Kasumi-1 (cell line): ENCODE measurements at places on chromosomes 3 and 15.

GRCh38 chr3:75176937-75177336 lies 487.2 kb upstream of the FRG2C start:
- no peak for DNase-seq

DNA sequence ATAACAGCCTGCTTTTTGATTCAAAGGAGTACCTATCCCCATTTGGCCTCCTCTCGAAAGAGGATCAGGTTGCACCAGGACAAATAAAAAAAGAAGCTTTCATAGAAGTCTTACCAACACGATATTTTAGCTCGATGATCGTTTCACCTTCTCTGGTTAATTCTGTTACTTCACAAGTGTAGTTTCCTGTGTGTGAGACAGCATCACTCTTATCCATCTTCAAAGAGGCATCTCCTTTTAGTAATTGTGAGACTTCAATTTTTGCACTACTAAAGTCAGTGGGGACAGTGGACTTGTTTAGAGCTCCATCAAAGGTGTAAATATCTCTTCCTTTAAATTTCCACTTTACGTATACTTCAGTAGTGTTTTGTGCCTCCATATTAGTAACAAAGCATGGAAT lies 11.0 kb downstream of the CD47 start:
- DNase-seq: no peak

- DNase-seq: no peak
Observed at GRCh38 chr15:47514200-47514652, 203.1 kb upstream of the SEMA6D start.

DNA sequence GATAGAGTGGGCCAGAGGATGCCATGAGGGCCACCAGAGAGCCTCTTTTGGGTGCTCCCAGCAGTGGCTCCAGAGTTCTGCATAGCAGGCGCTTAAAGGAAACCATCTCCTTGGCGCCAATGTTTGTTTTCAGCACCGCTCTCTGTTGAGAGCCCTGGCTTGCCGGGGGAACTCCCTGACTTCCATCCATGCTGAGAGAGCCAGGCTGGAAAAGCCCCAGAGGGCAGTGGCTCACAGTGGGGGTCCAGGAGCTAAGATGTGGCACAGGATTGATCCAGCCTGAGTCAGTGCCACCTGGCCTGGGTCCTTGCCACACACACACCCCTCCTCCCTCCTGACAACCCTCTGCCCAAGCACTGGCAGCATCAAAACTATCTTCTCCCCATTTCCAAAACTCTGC lies 50.4 kb upstream of the HACD2 start:
- no peak for DNase-seq

GRCh38 chr15:60795889-60796288 lies 316.9 kb upstream of the ICE2 start:
- DNase-seq: no peak

DNA sequence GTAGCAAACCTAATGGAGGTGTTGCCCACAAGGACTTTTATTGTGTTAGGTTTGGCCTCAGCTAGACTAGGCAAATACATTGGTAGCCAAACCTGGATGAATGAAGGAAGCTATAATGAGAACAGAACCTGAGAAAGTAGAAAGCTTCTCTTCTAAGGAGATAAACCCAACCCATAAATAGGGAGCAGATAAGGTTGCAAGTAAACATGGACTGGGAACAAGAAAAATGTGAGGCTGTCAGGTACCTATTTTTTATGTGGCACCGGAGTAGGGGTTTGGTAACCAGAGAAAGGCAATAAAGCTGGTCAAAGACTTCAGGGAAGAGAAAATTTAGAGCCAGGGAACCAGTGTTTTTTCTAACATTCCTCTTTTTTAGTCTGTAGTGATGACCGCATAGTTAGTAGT lies 25.0 kb downstream of the ZNF654 start:
- DNase-seq: no peak

GRCh38 chr15:60536314-60536713 lies 57.4 kb upstream of the ICE2 start:
- DNase-seq: no peak

DNA sequence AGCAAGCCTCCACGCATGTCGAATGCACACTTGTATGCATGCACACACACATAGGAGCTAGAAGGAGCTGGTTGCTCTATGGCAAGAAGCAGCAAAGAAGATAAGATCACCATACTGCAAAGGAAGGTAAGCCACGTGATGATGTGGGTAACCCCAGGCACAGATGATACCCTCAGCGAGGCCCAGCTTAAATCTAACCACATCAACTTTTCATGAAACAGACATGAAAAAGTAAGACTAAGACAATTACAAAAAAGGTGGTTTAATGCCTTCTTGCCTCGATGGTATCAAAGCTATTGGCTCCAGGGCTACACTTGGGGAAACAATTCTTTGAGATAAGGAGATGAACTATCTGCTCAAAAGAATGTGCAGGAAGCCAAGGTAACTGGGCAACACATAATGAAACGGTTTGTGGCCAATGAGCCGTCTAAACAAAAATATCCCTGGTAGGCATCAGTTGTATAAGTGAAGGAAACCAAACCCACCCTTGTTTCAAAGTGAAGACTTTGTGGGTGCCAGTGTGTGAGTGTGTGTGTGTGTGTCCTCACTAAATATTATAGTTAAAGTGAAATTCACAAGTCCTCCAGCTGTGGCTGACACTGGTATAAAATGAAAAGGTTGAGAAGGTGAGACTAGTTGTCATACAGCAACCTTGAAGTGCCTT lies 365.7 kb upstream of the ICE2 start:
- no peak for DNase-seq

GRCh38 chr15:66661432-66662096 lies 40.5 kb upstream of the SMAD6 start:
- DNase-seq: no peak

GRCh38 chr15:72790302-72790910 lies 6.8 kb upstream of the ADPGK start:
- no peak for DNase-seq

DNA sequence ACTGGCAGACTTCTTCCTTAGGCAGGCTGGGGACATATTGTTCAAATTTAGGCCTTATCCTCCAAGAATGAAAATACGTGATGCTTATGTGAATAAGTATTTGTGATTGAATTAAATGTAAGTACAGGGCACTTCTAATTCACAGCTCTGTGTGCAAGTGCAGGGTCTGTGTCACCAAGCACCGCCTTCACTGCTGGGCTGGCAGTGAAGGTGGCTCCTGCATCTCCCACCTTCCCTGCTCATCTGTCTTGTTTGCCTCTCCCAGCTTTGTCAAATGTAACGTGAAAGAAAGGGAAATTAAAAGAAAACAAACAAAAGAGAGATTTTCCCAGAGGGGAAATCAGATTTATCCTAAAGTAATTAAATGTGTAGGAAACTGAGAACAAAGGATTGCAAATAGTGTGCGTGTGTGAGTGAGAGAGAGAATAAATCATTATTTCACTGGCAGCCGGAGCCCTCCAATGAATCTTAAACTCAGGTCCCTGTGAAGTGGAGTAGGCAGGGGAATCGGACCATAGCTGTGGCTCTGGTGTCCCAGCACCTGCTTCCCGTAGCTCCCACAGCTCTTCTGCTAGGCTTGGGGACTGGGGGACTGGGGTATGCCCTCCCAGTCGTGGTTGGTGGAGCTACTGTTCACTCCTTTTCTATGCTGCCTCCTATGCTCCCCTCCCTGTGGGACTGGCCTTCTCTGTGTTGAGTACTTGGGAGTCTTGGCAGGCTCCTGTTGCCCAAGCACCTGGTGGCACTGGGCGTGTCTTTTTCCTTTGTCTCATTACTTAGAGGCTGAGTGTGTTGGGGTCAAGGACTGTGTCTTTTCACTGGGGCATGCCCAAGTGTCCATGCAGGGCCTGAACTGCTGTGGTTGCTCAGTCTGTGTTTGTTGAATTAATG lies 222.2 kb downstream of the EPHB1 start:
- no peak for DNase-seq

DNA sequence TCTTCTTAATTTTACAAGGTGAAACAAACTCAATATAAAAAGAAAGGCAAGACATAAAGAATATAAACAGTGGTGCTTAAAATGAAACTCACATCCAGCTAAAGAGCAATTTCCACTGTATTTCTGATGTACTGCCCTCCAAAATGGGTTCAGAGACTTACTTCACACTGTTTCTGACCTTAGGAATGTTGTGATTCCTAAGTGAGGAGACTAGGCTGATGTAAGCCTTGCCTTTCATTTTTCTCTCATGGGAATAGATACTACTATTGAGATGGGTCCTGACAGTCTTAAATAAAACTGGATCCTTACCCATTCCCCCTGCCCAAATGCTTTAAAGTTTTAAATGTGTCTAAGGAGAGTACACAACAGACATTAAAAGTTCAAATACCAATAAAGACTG lies 86.9 kb downstream of the CBLB start:
- no peak for DNase-seq

- DNase-seq: no peak
Observed at GRCh38 chr3:183381179-183381578, 47.2 kb downstream of the MCF2L2 start.

DNA sequence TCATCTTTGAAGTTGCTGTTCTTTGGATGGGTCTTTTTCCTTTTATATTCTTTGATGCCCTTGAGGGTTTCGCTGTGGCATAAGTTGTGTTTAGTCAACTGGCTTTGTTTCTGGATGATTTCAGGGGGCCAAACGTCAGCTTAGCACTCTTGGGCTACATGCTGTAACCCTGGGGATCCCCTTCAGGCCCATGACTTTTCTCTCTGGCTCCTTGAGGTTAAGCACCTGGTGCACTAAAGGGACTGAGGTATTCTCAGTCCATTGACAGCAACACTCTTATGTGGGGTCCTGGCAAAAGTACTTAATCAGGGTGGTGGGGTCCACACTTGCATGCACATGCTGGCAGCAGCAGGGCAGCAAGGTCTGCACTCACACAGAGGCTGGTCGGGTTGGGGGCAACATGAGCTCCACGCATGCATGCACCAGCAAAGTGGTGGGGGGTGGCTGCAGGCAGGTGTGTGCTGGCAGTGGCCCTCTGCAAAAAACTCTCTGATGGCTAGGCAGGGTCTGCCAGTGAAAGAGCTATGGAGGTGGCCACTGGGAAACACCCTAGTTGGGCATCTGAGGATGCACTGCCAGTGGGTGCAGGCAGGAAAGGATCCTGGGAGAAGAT lies 38.1 kb upstream of the CD200R1L start:
- no peak for DNase-seq

GRCh38 chr3:29083676-29084075 lies 197.2 kb upstream of the RBMS3 start:
- no peak for DNase-seq

DNA sequence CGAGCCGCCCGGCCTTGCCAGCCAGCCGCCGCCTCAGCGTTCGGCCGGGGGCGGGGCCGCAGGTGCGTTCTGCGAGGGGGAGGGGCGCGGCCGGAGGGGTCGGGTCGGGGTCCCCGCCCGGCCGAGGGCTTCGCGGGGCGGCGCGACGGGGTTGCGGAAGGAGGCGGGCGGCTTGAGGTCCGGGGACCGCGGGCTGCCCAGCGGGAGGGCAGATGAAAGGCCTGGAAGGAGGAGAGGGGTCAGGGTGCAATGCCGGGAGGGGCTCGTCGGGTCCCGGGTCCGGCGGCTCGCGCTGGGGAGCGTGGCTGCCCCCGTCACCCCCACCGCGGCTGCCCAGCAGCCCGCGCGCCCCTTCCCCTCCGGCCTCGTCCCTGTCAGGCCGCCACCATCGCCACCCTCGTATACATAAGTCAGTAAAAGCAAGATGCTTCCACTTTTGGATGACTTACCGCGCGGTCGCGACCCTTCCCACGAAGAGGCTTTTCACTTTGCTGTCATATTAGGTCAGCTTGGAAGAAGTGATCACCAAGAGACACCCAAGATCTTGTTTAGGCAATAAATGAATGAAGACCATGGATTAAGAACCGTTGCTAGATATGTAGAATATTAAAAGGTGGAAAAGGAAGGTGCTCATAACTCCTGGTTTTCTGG lies 620 bp upstream of the ANP32A start:
- DNase-seq: no peak

DNA sequence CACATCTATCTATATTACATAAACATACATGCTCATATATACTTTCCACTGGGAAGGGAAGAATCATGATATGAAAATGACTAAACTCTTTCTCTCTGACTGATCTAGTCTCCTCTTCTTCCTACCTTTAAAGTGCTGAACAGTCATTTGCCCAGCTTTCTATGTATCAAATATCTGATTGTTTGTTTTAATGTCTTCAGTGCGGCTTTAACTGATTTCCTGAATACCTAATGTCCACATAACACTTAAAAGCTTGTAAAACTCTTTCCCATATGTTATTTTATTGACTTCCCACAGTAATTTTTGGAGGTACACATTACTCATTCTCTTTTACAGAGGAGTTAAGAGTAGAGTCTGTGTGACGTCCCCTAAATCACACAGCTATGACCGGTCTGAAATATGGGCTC lies 28.2 kb downstream of the CPOX start:
- no peak for DNase-seq

GRCh38 chr15:26864664-26865191 lies 2.1 kb upstream of the GABRA5 start:
- DNase-seq: peak; percentile 4

DNA sequence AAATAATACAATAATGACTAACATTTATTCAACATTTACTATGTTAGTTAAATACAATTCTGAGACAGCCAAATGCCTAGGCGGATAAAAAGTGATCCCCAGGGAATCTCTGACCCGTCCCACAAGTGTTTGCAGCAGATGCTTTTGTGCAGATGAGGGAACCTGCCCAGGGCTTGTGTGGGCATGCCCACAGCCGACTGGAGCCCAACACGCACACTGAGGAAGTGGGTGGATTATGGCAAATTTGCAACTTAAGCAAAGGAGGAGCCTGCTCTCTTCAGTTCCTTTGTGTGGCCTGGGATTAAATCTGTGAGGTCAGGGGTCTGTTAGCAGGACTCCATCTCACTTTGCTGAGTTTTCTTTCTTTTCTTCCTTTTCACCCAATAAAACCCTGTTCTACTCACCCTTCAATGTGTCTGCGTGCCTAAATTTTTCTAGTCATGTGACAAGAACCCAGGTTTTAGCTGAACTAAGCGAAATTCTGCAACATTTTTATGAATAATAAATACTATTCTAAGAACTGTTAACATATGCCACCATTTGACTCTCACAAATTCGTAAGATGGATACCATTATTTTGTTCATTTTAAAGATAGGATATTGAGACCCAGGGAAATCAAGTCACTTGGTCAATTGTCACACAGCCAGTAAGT lies 13.9 kb upstream of the RTP1 start:
- no peak for DNase-seq

DNA sequence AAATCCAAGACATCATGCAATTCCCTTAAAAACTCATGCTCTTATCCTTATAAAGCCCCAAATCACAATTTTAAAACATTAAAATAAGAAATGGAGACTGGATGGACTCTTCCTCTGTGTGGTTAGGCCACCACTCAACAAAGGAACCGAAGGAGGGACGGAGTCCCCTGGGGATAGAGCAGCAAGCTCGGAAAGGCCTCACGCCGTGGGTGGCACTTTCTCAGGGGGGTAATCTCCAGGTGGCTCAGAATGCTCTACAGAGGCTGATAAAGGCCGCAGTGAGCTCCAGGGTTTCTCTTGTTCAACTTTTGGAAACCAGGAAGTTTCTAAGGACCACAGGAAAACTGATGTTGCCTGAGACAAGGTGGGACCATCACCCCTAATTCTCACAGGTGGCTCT lies 23.2 kb downstream of the CCR9 start:
- no peak for DNase-seq

GRCh38 chr15:98859149-98859548 lies 148.4 kb downstream of the PGPEP1L start:
- DNase-seq: no peak

- no peak for DNase-seq
Observed at GRCh38 chr3:144167634-144168033, 196.0 kb downstream of the DIPK2A start.
